ENCODE measurements at places on chromosomes 3 and 15. TPM values are rescaled to one million over a fixed set of nuclear protein-coding genes. Genes with fewer than 3 reads are reported as not detected.

The FSTL1 gene
- 69.0 TPM for total RNA-seq

The UROC1 gene
- not detected for total RNA-seq

The GOLGA8K gene
- total RNA-seq, result 0.56 TPM

The IMPG2 gene
- not detected for total RNA-seq

The MAPK6 gene
- total RNA-seq, result 50.7 TPM

The SAMD7 gene
- not detected for total RNA-seq

The ABI3BP gene
- 0.91 TPM for total RNA-seq

The CELSR3 gene
- 3.1 TPM for total RNA-seq

The DCUN1D1 gene
- 13.7 TPM for total RNA-seq

The CLSTN2 gene
- total RNA-seq, result 0.03 TPM

The PRTG gene
- 10.6 TPM for total RNA-seq

The CDHR4 gene
- total RNA-seq, result 0.21 TPM

The SUCLG2 gene
- total RNA-seq, result 38.6 TPM

The RTP3 gene
- not detected for total RNA-seq

The DYNLT2B gene
- total RNA-seq, result 27.1 TPM

The P3H2 gene
- total RNA-seq, result 24.9 TPM

The TSPAN3 gene
- total RNA-seq, result 351 TPM

The EOGT gene
- 13.1 TPM for total RNA-seq

The SLC24A1 gene
- total RNA-seq, result 2.2 TPM

The ADGRG7 gene
- total RNA-seq, result not detected

The CCR3 gene
- total RNA-seq, result not detected

The TNFSF10 gene
- not detected for total RNA-seq

The FOXL2NB gene
- 1.4 TPM for total RNA-seq

The MUC20 gene
- total RNA-seq, result 0.75 TPM

The FBXO22 gene
- total RNA-seq, result 72.4 TPM

The ELL3 gene
- 1.3 TPM for total RNA-seq

Measured in A549 treated with GW870086 at 1 μM for 4 hours (cell line).